ENCODE measurements at places on chromosomes 2 and 18.

DNA sequence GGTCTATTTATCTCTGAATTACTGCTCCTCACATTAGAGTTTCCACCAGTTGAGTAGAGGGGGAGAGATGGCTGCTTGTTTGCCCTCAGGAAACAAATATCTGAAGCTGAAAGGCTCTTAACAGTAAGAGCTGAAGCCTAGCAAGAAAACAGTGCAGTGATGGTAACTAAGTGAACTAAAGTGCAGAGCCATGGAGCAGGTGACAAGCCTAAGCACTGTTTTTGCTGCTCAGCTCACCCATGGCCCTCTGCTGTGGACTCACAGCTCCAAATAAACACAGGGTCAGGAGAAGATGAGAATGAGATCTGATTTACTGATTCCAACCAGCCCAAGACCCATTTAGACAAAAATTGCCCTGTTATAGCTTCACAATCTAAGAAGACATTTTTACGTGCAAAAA is 118.4 kb downstream of the ETAA1 start:
- DNase-seq, result no peak

DNA sequence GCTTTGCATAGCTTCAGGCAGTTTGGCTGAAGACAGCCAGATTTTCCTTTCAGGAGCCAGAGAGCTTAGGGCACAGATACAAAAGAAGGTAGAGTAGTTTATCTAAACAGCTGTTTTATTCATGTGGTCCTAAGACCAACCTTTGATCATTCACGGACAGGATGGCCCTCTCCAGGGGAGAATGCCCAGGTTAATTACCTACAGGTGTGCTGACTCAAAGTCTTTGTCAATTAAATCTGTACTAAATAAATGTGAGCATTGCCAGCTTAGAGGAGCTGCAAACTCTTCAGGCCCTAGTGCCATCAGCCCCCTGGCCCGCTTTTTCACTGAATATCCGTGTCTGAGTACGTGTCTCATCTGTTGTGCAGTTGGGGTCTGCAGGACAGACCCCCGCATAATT is 554.7 kb downstream of the NUP35 start:
- DNase-seq, result no peak

- DNase-seq, result no peak
Measured at GRCh38 chr2:98507891-98508708, 63.4 kb downstream of the INPP4A start.

DNA sequence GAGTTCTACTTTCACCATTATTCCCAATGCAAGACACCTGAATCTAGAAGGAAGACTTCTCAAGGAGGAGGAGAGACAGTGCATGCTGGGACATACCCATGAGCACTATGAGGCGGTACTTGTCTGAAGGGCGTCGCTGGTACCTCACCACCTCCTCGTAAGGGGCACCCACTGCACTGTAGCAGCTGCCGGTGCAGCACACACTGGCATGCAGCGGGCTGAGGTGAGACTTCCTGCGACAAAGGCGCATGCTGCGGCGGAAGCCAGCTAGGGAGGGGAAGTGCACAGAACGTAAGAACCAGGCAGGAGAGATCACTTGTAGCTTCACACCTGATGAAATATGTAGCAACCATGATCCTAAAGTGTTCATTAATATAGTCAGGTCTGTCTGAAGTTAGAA is 12.8 kb upstream of the TMEM237 start:
- no peak for DNase-seq

DNA sequence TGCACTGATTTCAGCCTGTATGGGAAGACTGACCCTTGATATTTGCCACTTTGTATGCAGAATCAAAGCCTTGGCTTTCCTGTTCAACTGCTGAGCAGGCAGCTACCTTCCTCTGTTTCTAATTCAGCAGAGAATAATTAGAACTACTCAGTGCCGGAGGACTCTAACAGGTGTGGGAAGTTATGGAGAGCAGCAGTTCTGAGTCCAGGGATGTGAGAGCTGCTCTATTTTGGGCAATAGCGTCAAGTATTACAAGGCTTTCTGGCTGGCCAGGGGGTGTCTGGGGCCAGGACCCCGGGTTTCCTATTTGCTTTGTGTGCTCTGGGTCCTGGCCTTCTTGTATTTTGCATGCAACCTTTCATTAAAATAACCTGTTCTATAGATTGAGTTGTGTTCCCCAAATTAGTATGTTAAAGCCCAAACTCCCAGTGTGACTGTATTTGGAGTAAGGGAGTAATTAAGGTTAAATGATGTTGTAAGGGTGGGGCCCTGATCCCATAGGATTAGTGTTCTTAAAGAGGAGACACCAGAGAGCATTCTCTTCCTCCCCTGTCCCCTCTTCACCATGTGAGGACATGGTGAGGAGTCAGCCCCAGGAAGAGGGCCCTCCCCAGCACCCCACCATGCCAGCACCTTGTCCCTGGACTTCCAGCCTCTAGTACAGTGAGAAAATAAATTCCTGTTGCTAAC is 5.6 kb upstream of the NTSR2 start:
- DNase-seq, result no peak

GRCh38 chr2:25369439-25369838 is 27.7 kb upstream of the DNMT3A start:
- no peak for DNase-seq

Measured in activated T-cell treated with anti-CD3 and anti-CD28 coated beads for 48 hours (primary cell).